ENCODE measurements at places on chromosomes 12 and 14.

DNA sequence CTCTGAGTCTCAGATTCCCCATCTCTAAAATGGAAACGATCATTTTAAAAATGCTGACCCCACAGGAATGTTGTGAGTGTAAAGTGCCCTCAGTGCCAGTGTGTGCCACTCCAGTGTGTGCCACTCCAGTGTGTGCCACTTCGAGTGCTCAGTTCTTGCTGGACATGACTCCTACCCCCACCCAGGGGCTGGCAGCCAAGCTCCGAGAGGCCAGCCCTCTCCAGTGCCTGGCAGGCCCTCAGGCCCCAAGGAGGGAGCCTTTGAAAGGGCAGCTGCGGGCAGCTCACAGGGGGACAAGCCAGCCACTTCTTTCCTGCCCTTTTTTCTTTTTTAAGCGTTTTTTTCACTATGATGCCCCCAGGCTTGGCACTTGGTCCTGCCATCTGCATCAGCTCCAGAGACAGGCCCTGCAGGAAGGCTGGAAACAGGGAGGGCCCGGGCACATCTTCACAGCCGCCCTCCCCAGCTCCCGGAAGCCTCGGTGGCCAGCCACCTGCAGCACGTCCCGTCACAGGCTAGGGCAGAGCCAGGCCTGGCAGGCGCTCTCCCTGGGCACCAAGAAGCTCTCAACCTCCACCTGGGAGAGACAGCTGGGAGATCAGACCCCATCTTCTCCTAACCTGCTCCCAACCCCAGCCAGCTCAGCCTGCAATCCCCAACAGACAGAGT is 29.8 kb downstream of the NCOR2 start:
- no peak for DNase-seq

GRCh38 chr14:24262821-24263733 is at the start of gene TGM1:
Gene TGM1, minus strand, starts transcription at chr14:24263177. Its CDS starts 825 bp downstream, at chr14:24262352.
- DNase-seq, result no peak

DNA sequence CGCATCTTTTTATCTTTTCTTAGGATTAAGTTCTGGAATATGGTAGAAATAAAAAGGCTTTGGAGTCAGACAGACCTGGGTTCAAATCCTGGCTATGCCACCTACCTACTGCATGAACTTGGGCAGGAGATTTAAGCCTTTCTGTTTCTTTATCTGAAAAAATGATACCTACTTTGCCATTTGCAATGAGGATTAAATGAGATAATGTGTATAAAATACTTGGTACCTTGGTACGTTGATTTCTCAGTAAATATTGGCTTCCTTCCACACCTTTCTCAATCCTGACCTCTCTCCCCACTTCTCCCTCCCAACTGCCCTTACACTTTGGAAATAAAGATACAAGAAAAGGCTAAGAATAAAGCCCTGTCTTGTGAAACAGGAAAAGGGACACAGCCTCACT is 172.6 kb downstream of the PAX9 start:
- no peak for DNase-seq

DNA sequence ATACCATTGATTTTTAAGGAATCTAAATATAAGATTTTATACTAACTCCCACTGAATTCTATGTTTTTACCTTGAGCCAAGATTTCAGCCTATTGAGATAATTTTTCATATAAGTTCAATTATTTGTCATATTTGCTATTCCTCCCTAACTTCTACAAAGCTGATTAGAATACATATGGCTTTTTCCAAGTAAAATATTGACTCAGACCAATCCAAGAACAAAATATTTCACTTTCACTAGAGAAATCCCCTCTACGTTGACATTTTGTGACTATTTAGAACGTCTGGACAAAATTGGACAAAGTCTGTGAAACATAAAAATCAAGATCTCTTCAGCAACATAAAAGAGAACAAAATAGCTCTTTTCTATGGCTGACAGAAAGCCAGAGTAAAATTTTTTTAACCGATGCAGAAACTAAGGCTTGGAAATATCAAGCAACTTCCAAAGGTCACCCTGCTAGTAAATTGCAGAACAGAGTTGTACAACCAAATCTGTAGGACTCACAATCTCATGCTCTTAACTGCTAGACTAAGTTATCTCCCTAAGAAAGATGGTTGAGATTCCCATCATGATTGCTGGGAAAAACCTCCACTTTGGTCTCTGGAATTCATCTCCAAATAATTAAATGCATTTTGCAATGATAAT is 118.0 kb downstream of the GARIN6 start:
- no peak for DNase-seq

GRCh38 chr14:52241087-52241793 is 26.3 kb upstream of the PTGDR start:
- no peak for DNase-seq

DNA sequence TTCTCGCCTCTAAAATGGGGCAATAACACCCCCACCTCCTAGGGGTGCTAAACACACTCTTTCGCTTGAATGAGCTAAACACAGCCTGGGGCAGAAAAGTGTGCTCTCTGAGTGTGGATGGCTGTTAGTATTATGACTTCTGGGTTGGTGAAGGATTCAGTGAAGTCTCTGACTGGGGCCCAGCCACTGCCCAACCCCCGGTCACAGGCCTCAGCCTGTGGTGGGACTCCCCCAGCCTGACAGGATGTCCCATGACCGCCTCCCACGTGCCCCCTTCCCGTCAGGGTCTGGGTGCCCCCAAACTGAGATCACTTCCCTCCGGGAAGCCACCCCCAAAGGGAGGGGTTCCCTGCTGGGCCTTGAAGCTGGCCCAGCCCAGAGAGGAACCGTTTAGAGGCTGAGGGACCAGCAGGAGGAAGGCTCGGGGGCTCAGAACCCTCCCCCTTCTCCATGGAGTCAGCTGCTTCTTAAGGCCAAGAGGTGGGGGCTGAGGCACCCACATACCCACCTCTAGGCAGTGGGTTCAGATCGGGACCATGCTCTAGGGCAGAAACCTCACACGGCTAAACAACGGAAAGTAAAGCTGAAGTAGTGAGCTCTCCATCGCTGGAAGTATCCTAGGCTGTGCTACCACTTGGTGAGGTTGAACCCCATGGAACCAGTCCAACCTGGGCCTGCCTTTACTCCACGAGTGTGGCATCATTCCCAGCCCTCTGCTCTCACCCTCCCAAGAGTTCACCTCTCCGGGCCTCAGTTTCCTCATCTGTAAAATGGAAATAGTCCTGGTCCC is 13.8 kb downstream of the DTX1 start:
- DNase-seq, result peak; percentile 48

GRCh38 chr14:90053044-90053443 is 8.8 kb upstream of the KCNK13 start:
- DNase-seq, result no peak

DNA sequence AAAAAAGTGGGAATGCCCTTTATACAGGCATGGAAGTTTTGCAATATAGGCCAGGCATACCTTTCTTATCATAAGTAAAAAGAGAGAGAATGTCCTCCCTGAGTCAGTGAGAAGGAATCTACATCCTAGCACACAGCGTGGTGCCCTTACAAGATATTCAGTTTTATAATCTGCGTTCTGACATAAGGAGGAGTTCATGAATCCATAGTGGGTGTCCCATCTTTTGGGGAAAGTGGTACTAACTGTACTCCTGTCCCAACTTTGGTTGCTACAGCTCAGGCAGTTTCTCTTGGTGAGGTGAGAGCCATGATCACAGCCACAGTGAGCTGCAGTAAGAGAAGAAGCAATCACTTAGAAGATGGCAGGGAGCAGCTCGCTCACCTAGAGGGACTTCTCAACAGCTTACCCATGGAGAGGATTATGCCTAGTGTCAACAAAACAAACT is 332.9 kb downstream of the BCAT1 start:
- DNase-seq, result no peak

GRCh38 chr12:53414756-53415417 is 8.8 kb upstream of the AMHR2 start:
- DNase-seq, result no peak

- no peak for DNase-seq
Observed at GRCh38 chr14:54472315-54472714, 16.5 kb downstream of the GMFB start.

GRCh38 chr12:91902860-91903683 is 242.6 kb downstream of the BTG1 start:
- no peak for DNase-seq

- DNase-seq, result no peak
Observed at GRCh38 chr12:105352052-105352451, 21.6 kb downstream of the C12orf75 start.

GRCh38 chr14:80233470-80234089 is 22.3 kb upstream of the DIO2 start:
- no peak for DNase-seq

DNA sequence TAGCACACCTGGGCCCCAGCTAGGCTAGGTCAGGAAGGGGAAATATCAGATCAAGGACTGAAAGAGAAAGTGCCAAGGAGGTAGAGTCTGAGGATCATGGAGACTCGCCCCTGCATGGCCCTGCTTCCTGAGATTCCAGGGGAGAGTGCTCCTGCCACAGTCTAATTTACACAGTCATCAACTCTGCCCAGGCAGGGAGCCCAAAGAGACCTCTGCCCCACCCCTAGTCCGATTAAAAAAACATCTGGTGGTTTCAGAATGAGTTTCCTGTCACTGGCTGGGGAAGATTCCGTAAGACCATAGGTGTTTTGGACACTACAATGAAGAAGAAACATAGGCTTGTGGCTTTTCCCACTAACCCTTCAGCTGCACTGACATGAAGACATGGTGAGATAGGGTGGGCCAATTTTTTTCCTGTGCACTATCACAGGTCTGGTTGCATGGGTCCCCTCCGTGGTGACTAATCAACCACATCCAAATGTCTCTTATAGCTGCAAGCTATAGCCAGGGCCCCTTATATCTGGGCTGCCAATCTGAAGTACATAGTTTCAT is 31.5 kb upstream of the GZMB start:
- DNase-seq, result peak; percentile 51
